ENCODE measurements at places on chromosomes 16 and 17. TPM values are rescaled to one million over a fixed set of nuclear protein-coding genes. Genes with fewer than 3 reads are reported as not detected.

Gene MRC2
- 5.3 TPM for total RNA-seq

Gene IRX3
- 1.3 TPM for total RNA-seq

Gene PRDM7
- 0.09 TPM for total RNA-seq

Gene HSF5
- 0.11 TPM for total RNA-seq

Gene SYNGR3
- total RNA-seq = not detected

Gene LGALS9B
- not detected for total RNA-seq

Gene ACSM2A
- total RNA-seq = 352 TPM

Gene ASPSCR1
- 55.6 TPM for total RNA-seq

Gene KLHDC4
- 17.6 TPM for total RNA-seq

Gene NPIPA2
- 1.7 TPM for total RNA-seq

Gene SLFN12
- total RNA-seq = 2.0 TPM

Gene TBC1D26
- total RNA-seq = not detected

Gene ZFPM1
- 15.5 TPM for total RNA-seq

Gene ZG16B
- 0.24 TPM for total RNA-seq

Gene SLC12A3
- not detected for total RNA-seq

Gene ARL5C
- total RNA-seq = not detected

Gene WBP2
- 59.1 TPM for total RNA-seq
